Fibroblast of skin of scalp (primary cell): ENCODE measurements at places on chromosomes 7 and 10.

GRCh38 chr7:98674461-98674860 lies 57.4 kb downstream of the NPTX2 start:
- DNase-seq: no peak

GRCh38 chr7:133609806-133610205 lies 356.9 kb downstream of the EXOC4 start:
- no peak for DNase-seq

DNA sequence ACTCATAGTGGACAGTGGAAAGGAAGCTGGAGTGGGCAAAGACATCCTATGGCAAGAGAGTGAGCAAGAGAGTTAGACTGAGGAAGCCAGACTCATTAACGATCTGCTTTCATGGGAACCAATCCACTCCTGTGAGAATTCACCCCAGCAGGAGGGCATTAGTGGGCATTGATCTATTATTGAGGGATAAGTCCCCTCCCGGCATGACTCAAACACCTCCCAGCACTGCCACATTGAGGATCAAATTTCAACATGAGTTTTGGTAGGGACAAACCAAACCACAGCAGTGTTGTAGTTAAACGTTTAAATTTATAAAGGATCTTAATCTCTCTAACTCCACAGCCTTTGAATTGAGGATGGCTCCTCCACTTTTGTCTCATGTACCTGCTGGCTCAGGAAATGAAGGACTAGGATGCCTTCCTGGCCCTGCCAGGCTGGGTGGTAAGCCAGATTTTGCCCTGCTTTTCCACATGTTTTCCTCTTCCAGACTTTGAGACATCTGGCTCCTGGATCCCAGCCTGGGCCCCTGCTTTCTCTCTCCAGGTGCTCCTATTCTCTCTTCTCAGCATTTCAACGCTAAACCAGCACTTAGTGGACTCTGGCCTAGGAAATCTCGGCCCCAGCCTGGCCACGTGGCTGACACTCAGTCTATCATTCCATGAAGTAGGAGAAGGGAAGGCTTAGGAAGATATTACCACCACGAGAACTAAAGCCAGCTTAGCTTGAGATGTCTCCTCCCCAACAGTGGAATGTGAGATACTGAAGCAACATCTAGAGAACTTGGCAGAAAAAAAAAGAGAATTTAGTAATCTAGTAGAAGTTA lies 96.5 kb upstream of the PIP4K2A start:
- peak; percentile 48 for DNase-seq

GRCh38 chr10:119310806-119311205 lies 103.4 kb downstream of the GRK5 start:
- no peak for DNase-seq

- DNase-seq: no peak
Observed at GRCh38 chr7:84654273-84654672, 459.7 kb upstream of the SEMA3A start.
